ENCODE measurements at places on chromosomes 2 and 18. TPM values are rescaled to one million over a fixed set of nuclear protein-coding genes. Genes with fewer than 3 reads are reported as not detected.

DNA sequence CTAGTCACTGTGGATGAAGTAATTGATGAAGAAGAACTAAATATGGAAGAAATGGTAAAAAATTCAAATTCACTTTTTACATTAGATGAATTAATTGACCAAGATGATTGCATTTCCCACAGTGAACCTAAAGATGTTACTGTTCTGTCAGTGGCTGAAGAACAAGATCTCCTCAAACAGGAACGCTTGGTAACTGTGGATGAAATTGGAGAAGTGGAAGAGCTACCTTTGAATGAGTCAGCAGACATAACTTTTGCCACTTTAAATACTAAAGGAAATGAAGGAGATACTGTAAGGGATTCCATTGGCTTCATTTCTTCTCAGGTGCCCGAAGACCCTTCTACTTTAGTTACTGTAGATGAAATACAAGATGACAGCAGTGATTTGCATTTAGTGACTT, 26.6 kb upstream of the DYSF start:
- no peak for DNase-seq

DNA sequence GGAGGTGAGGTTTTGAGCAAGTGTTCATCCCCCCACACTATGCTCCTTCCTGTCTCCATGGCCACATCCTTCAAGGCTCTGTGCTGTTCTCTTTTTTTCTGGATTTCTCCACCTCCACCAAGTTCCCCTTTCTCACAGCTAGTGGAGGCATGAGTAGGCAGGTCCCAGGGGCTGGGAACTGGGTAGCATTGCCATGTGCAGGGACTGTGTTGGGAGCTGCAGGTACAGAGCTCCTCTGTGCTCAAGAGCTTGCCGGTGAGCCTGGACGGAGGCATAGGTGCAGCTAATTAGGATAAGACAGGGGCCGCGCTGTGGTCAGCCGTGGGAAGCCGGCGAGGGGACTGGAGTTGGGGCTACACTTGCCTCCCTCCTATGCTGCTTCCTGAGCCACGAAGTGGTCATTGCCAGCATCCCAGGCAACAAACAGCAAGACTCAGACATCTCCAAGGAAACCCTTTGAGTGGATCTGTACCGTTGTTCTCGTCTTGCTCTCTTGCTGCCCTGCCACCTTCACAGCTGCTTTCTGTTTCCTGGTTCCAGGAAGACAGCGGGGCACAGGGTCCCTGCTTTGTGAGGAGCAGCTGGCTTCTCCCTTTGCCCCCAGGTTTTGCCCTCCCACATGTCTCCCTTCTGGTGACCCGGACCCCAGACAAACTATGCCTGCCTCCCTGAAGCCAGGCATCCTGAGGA, 36.9 kb downstream of the ATOH8 start:
- no peak for DNase-seq

DNA sequence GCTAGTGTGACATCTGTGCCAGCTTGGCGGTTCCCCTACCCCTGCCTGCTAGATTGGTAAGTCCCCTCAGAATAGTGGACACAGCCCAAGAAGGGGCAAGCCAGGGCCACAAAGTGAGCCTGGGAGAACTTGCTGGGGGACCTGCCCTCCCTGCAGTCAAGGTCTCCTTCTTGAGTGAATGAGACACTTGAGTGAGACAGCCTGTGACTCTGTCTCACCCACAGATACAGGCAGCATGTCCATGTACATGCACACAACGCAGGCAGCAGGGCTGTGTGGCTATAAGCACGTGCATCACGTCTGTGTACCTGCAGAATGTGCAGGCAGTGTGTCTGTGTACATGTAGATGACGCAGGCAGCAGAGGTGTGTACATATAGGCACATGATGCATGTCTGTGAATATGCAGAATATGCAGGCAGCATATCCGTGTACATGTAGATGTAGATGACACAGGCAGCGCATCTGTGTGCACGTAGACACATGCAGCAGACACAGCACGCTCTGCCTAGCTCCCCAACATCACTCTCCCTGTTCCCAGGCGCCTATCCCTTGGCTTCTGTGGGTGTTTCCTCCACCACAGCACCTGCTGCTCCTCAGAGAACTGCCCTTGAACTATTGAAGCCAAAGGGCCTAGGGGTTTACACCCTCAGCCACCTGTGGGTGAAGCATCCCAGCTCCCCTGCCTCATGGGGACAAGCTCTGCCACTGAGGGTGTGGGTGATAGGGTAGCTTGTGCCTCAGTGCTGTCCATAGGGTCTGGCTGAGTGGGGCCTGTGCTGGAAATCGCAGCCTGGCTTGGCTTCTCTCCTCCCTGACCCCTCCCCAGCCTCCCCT, 147.2 kb upstream of the TWIST2 start:
- no peak for DNase-seq

DNA sequence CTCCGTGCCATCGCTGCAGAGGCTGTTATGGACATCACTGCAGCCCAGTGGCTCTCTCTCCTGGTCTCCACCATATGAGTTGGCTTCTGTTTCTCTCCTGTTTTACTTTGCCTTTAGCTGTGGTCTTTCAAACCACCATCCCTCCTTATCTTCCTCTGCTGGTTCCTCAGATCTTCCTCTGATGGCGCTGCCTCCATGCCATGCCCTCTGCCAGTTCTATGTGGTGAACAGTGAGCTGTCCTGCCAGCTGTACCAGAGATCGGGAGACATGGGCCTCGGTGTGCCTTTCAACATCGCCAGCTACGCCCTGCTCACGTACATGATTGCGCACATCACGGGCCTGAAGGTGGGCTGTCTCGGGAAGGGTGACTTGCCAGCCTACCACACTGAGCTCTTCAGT, 13.1 kb downstream of the TYMS start:
- no peak for DNase-seq

DNA sequence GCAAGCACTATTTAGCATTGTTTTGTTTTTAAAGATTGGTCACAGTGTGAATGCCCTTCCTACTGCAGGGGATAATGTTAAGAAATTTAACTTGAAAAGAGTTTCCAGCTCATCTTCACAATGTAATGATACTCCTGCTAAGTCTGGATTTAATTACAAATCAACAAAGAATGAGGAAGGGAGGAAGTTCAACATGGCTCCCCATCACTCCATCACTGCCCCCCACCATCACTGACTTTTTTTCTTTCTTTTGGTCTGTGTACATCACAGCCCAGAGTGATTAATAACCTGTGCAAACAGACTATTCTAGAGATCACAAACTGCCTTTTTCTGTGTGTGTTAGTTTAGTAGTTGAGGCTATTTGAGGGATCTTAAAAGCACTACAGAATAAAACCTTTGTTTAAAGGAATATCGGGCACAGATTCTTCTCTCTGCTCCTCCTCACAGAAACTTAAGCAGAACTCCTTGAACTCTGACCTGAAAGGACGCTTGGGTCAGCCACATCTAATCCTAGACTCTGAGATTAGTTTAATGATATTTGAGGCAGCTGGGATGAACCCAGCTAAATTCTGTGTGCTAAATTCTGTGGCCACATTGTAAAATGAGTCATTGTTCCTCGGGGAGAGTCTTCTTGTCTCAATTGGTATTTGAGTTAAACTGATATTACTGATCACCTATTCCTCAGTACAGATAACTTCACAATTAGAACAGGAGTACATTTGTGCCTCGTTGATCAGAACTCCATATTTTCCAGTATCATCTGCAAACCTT, 47.8 kb downstream of the SATB2 start:
- DNase-seq, result no peak

DNA sequence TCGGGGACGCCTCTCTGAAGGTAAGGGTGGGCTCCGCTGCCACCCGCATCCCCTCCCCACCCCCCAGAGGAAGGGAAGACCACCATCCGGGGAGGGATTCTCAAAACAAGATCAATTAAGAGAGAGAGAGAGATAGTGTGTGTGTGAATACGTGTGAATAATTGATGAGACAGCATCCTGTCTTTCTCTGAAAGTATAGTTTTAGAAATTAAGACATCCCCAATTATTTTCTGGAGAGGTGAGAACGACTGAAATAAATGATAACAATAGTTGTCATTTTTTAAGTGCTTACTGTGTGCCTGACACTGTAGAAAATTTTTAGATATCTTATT, 751 bp downstream of the IL18R1 start:
- DNase-seq, result no peak

GRCh38 chr2:230684270-230685168, 28.1 kb upstream of the CAB39 start:
- no peak for DNase-seq

DNA sequence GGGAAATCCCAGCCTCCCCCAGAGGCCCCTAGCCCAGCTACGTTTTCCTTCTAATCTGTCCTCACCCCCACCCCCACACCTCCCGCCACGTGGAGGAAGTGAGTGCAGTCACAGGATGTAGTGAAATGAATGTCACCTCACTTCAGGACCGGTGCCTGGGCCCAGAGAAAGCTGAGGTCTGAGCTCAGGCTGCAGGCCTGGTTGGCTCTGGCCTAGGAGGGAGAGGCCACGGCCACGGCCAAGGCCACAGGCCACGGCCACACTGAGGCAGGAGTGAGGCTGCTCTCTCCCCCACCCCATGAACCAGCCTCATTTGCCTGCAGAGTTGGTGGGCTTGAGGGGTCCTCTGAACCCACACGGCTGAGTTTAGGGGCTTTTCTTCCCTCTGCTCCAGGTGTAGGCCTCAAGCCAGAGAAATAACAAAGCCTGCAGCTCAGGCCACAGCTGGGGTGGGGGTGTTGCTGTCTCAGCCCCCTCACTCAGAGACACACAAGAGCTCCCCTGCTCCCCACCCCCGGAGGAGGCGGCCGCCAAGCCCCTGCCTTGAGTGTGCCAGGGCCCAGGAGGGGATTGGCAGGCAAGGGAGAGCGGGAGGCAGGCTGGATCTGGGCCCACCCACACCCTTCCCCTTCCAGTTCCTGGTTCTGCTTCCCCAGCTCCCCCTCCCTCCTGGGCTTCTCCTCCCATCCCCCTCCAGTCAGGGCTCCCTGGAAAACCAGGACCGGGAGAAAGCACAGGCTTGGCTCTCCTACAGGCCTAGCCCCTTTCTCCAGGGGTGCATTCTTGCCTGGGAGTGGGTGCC, 27.0 kb downstream of the DNMT3A start:
- DNase-seq, result peak; percentile 89

DNA sequence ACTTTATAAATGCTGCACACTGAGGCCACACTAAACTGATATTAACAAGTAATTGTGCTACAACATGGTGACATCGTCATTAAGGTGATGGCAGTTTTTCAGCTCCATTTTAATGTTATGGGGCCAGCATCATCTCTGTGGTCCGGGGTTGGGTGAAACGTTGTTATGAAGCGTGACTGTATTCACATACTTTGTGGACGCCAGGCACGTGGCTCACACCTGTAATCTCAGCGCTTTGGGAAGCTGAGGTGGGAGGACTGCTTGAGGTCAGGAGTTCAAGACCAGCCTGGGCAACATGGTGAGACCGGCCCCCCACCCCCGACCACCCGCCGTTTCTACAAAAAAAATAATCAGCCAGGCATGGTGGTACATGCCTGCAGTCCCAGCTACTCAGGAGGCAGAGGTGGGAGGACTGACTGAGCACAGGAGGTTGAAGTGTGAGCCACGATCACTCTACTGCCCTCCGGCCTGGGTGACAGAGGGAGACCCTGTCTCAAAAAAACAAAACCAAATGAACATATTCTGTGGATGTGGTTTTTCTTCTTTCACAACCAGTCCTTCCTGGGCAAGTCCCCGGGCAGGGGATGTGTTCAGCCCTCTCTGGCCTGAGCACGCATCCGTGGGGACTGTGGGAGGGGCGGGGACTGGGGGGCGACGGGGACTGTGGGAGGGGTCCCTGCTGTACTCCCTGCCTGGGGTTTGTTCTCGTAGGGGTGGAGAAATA, 12.9 kb upstream of the GAL3ST2 start:
- no peak for DNase-seq

NEU4 gene
- total RNA-seq, result 38.5 TPM

GRCh38 chr18:60329131-60329530, 43.4 kb downstream of the MC4R start:
- DNase-seq, result no peak

- no peak for DNase-seq
These were observed 180.9 kb downstream of the ZEB2 start for GRCh38 chr2:144339048-144339447.

DNA sequence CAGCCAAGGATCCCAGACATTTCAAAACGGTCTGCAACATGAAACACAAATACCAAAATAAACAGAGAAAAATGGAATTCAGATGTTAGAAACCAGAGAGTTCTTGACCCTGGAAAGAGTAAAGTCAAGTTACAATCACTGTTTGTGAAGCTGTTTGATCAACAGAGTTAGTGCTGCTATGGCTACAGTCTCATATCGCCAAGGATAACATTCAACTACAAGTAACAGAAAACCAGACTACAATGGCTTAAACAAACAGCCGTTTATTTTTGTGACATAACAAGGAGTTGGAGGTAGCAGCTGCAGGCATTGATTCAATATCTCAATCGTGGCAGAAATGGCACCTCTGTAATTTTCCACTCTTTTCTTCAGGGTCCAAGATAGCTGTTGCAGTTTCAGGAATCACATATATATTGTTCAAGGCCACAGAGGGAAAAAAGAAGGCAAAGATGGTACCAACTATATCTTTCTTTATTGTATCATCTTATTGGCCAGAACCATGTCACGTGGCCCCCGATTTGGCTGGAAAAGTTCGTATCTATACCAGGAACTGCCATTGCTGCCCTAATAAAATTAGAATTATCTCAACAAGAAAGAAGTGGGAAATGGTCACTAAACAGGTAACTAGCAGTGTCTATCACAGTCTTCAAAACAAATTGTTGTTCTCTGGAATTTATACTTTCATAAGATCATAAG, 17.7 kb upstream of the HNRNPLL start:
- DNase-seq, result no peak

- DNase-seq, result no peak
These were observed 28.8 kb downstream of the APCDD1 start for GRCh38 chr18:10482985-10483949.

GRCh38 chr18:9627642-9628041, 13.3 kb upstream of the PPP4R1 start:
- no peak for DNase-seq

NR4A2 gene
- total RNA-seq, result 1.8 TPM

VWC2L gene
- total RNA-seq, result not detected

GRCh38 chr2:38742797-38743559, 8.2 kb downstream of the SRSF7 start:
- no peak for DNase-seq

GRCh38 chr2:189583227-189584198, 2.9 kb upstream of the SLC40A1 start:
- no peak for DNase-seq

DNA sequence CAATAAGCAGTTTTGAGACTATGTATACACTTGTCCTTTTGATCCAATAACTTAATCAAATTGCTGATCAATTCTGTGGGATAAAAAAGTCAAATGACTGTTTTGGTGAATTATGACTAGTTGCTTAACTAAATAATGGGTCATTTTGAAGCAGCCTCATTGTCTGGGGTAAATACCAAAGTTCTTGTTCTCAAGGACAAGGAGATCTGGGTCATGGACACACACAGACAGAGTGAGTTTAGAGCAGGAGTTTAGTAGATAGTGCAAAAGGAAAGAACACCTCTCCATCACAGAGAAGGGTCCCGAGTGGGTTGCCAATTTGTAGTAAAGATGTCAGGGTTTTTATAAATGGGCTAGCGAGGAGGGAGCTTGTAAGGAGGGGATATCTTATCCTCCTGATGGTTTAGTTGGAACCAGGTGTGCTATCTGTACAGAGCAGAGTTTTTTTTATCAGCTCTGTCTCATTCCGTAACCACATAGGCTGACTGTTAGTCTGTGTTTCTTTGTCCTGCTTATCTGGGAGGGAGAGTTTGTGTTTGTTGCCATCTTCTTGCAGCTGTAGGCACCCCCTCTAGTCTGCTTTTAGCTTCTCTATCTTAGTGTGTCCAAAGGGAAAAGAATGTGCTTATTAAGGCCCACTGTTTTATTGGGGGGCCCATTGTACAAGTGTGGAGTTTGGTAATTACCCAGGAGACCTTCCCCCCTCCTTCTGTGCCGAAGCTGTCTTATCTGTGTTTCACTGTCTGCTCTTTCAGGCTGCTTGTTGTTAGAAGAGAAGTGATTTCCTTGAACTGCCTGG, 48.7 kb upstream of the C1GALT1C1L start:
- no peak for DNase-seq

- no peak for DNase-seq
These were observed 478.8 kb downstream of the PTPRM start for GRCh38 chr18:8045884-8046281.
